ENCODE measurements at places on chromosomes 3 and 15. TPM values are rescaled to one million over a fixed set of nuclear protein-coding genes. Genes with fewer than 3 reads are reported as not detected.

Gene CCDC32
- total RNA-seq, result 24.1 TPM

Gene LSAMP
- total RNA-seq, result 1.2 TPM

Gene ITGA11
- total RNA-seq, result 31.4 TPM

Gene SRGAP3
- 10.3 TPM for total RNA-seq

Gene SPINT1
- 0.55 TPM for total RNA-seq

Gene EXD1
- total RNA-seq, result not detected

Gene SH2D7
- total RNA-seq, result not detected

Gene ZMYND10
- total RNA-seq, result not detected

Gene MFAP1
- 20.4 TPM for total RNA-seq

Gene CCR3
- total RNA-seq, result not detected

Gene CBLB
- total RNA-seq, result 46.7 TPM

Gene FBXO40
- 245 TPM for total RNA-seq

Gene FSTL1
- 243 TPM for total RNA-seq

Gene NMNAT3
- 10.7 TPM for total RNA-seq

Measured in left ventricle myocardium inferior (tissue), 1 donor.